Right renal pelvis (tissue), 4 donors: ENCODE measurements at places on chromosomes 1 and 21.

GRCh38 chr1:28358716-28359115 lies 10.8 kb upstream of the PHACTR4 start:
- DNase-seq, result no peak

DNA sequence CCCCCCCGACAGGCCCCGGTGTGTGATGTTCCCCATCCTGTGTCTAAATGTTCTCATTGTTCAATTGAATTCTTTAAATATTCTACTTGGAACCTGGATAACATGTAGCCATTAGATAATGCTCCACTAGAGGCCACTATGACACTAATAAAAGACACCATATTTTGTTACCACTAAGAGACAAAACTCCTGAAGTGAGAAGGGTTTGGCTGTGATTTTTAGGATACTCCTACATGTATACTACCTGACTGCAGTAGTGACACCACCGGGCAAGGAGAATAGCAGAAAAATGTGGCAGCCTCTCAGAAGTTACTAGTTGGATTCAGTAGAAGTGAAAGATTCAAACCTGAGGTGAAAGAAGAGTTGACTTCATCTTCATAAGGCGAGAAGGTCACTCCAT lies 36.0 kb downstream of the F5 start:
- DNase-seq, result peak; percentile 18

DNA sequence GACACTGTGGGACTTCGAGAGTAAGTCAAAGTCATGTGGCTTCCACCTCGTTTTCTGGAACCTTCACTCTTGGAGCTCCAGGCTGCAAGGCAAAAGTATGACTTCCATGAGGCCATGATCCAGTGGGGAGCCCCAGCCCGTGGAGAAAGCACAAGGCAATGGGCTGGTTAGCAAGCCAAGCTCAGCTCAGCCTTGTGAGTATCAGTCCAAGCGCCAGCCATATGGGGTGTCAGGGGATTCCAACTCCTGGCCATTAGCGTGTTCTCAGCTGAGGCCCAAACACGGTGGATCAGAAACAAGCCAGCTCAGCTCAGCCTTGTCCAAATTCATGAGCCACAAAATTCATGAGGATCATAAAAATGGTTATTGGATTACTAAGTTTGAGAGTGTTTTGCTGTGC lies 261.0 kb downstream of the RHOU start:
- no peak for DNase-seq

DNA sequence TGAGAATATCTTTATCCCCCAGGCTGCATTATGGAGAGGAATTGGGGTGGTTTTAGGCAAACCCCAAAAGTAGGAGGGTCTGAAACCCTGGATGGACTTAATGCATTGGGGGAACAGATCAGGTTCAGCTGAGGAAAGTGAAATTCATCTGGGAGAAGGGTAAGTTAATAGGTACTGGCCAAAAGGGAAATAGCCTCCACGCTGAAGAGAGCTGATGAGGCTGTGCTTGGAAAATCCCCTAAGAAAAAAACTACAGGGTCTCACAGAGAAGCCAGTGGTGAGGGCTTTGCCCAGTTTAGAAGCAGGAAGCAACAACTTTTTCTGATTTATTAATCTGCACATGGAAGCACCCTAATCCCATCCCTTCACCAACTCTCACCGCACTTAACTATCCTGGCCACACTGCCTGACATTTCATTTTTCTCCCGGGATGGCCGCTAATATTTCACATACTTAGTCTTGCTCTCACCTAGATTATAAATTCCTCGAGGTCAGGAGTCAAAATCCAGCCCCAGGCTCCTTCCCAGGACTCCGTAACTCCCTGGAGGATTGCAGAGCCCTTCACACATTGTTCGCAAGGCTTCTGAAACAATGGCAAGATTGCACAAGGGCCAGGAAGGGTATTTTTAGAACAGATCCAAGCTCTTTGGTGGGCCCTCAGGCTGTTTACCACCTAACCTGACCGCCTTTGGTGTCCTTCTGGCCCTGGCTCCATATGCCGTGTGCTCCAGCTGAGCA lies 60.9 kb upstream of the TARBP1 start:
- no peak for DNase-seq

GRCh38 chr21:32728456-32728839 lies 635 bp upstream of the SYNJ1 start:
- DNase-seq, result no peak

DNA sequence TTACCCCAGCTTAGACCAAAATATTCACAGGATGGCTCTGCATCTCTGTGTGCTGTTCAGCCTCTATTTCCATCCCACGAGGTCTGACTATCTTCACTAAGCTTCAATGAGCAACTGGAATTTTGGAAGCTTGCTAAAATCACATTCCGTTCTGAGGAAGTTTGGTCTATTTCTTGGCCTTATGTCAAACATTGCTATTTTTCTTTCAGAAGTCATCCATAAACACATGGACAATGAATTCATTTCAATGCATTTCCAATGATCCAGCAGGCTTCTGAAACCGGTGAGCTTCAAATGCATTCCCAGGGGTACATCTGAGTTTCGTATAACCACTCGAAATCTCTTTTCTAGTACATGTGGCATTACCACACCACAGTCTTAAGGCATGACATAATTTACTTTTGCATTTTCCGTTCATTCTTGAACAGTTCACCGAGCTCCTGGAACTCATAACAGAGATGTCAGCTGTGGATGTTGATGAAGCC lies 294.1 kb upstream of the KAZN start:
- no peak for DNase-seq

DNA sequence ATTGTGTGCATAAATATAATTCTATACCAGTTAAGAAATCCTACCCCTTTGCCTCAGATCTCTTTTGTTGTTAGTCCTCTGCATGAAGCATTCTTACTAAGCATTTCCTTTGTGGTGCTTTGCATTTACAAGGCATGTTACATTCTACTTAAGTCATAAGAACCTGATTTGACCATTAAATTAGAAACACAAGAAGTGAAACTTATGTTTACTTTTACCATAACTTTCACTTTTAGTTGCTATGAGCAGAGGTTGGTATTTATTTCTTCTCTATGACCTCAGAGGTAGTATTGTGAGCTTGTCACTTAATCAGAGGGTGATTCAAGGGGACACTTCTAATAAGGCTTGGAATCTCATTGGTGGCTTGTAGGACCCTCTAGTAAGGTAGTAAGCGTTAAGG lies 9.0 kb downstream of the FAM20B start:
- no peak for DNase-seq

DNA sequence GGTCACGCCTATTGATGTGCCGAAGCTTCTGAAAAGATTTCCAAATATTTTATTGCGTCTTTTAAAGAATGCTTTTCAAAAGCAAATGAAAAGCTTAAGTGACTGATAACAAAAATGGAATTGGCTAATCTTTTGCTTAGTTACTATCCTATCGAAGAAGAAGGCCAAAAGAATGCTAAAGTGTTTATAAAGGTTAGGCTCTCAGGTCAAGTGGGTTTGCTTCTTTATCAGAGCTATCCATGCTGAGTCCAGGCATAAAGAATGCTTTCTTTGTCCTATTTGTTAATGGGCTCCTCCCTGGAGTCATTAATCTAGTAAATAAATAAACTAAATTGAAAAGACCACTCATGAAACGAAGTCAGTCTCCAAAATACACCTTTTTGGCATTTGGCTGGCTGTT lies 133.4 kb upstream of the LYPLAL1 start:
- no peak for DNase-seq

GRCh38 chr1:93003981-93004380 lies 42.7 kb upstream of the DIPK1A start:
- no peak for DNase-seq

GRCh38 chr1:39700348-39700747 lies 9.1 kb upstream of the HPCAL4 start:
- no peak for DNase-seq

- DNase-seq, result no peak
These were observed 13.3 kb downstream of the APCS start for GRCh38 chr1:159600894-159601293.

DNA sequence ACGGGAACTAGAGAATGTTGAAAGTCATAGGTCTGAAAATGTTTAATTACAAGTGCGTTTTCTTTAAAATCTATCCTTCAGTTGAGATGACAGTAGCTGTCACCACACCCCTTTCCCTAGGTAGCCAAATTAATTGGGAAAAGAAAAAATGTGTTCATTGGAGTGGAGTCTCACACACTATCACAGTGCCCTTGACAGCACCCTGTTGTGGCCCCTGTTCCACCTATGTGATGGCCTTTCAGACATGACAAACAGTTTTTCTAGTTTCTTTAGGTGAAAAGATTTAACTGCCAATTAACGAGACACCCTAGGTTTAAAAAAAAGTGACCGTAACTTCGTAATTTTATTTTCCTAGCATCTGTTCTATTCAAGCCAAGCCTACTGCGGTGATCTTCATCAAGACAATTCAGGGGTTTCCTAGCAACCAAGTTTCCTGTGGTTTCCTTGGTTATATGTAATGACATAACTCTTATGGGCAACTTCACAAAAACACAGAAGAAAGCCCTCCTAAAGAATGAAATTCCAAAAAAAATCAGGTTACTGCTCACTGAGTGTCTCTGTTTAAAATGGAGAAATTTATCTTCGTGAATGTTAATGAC lies 298.3 kb downstream of the PDE4B start:
- no peak for DNase-seq

DNA sequence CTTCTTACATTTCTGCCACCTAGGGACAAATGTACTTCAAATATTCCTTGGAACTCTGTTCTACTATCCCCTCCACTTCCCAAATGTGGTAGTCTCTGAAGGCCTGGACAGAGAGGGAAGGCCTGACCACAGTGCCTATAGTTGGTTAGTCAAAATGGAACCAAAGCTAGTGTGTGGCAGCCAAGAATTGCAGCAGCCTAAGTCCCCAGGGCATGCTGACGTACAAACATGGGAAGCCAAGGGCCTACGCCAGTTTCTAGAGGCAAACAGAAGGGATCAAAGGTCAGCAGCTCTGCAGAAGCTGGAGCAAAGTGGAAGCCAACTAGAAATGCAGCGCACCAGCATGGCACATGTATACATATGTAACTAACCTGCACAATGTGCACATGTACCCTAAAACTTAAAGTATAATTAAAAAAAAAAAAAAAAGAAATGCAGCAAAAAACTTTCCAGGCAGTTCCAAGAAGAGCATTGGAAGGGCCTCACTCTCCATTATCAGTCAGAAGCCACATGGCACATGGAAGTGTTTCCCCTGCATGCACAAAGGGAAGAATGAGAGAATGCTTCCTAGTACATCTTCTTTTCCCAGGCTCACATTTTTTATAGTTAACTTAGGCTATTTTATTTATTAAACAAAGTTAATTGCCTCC lies 39.4 kb upstream of the GADD45A start:
- no peak for DNase-seq

DNA sequence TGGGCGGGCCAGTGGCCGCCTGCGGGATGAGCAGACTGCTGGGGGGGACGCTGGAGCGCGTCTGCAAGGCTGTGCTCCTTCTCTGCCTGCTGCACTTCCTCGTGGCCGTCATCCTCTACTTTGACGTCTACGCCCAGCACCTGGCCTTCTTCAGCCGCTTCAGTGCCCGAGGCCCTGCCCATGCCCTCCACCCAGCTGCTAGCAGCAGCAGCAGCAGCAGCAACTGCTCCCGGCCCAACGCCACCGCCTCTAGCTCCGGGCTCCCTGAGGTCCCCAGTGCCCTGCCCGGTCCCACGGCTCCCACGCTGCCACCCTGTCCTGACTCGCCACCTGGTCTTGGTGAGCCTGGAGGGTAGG lies 2.1 kb downstream of the B4GALT2 start:
- DNase-seq, result no peak

DNA sequence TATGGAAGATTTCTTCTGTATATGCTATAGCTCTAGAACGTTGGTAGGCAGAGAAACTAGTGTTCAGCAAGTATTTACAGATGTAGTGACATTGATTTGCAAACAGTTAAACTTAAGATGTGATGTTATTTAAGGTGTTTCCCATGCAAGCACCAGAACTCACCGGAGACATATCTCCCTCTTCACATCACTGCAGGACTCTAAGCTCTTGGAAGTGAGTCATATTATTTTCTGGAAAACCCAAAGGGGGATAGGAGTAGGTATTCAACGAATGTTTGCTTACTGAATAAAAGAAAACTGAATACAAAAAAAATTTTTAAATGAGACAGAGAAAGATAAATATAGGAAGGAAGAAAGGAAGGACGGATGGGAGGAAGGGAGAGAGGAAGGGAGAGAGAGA lies 25.0 kb downstream of the RGS4 start:
- no peak for DNase-seq

- no peak for DNase-seq
These were observed 170.4 kb downstream of the PTPRC start for GRCh38 chr1:198809247-198809646.

DNA sequence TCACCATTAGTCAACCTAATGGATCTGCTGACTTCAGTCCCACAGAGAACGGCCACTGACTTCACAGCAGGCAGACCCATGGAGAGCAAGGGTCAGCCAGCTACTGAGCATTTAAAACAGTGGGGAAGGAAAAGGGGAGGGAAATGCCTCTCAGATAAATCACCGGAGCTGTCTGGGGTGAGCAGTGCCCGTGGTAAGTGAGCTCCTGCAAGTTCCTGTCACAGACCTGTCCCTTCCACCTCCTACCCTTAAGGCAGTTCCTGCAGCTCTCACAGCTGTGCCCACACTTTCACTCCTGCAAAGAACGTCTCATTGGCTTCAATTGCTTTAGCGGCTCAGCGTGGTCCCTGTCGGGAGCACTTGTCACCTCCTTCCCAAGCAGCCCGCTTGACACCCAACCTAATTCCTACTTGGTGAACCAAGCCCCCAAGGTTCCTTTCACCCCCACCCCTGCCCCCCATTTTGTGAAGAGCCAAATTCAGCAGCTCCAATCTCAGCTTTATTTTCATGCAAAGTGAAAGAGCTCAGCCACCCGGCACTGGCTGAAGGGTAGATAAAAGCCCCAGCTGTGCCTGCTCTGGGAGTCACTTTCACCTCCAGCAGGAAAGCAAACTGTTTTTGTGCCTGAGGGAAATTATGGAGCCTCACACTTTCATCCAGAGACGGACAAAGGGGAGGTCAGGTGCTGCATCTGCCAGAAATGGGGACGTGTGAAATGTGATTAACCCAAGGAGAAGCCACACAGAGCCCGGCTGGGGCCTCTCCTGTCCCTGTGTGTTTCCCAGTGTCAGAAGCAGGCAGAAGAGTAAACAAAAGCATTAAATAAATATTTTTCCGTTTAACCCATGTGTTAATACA lies 306.2 kb downstream of the TTLL7 start:
- peak; percentile 16 for DNase-seq

DNA sequence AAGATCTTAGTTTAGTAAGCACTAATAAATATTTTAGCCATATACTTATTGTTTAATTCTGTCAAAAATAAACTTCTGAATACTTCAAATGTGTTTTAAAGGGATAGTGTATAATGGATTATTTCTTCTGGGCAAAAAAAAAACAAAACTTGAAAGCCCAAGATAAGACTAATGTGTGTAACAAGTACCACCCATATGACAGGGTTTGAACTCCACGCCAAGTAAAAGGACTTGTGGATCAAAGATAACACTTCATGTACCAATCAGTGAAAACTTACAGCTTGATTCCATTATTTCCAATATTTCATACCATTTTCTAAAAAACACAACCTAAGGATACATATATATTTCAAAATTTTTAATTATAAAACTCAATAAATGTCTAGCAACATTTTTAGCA lies 59.5 kb downstream of the DENND1B start:
- no peak for DNase-seq
